HuH-7 (cell line): ENCODE measurements at places on chromosomes 12 and 14.

- no peak for DNase-seq
Measured at GRCh38 chr12:52209321-52209720, 17.5 kb upstream of the KRT80 start.

DNA sequence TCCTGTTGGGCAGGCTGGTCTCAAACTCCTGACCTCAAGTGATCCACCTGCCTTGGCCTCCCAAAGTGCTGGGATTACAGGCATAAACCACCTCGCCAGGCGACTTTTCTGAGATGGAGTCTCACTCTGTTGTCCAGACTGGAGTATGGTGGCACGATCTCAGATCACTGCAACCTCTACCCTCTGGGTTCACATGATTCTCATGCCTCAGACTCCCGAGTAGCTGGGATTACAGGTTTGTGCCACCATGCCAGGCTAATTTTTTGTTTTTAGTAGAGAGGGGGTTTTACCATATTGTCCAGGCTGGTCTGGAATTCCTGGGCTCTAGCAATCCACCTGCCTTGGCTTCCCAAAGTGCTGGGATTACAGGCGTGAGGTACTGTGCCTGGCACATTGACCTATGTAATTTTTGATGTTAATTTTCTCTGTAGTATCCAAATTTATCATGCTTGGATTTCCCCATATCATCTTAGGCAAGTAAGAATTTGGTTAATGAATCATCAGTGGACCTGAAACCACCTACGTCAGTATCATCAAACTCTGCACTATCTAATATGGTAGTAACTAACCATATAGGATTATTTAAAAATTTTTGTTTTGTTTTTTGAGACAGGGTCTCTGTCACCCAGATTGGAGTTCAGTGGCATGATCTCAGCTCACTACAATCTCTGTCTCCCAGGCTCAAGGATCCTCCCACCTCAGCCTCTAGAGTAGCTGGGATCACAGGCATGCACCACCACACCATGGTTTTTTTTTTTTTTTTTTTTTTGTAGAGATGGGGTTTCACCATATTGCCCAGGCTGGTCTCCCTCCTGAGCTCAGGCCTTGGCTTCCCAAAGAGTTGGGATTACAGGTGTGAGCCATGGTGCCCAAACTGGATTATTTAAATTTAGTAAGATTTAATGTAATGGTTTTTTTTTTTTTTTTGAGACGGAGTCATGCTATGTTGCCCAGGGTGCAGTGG lies 11.9 kb upstream of the ATP5F1B start:
- DNase-seq = no peak

GRCh38 chr12:64912516-64913255 lies 88.2 kb downstream of the TBC1D30 start:
- no peak for DNase-seq

DNA sequence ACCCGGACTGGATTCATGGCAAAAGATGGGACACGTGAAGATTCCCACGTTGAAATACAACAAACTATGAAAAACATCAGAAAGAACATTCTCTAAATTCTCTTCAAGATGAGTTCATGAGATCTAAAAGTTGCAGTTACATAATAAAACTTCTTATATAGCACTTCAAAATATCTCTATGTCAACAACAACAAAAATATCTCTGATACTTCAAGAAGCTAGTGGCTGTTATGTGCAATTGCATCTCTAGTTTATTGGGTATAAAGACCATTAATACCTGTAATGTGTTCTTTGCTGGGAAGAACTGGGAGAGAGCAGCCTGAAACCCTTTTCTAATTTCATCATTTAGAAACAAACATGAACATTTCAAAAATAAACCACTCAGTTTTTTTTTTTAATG lies 69.2 kb upstream of the RGS6 start:
- no peak for DNase-seq

DNA sequence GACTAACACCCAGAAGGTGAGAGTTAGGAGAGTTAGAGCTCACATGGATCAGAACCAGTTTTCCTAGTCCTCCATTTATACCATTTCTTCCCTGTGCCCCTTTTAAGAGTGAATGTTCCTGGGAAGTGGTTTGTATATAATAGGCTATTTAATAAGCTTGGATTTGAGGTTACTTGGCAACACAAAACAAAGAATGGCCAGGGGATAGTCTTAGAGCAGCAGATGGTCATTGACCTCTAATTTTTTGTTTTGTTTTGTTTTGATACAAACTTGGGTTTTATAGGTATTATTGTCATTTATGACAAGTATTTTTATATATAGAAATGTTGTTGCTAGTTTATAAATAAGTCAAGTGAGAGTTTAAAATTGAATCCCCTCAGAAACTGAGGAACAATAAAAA lies 35.8 kb downstream of the VEZT start:
- no peak for DNase-seq

DNA sequence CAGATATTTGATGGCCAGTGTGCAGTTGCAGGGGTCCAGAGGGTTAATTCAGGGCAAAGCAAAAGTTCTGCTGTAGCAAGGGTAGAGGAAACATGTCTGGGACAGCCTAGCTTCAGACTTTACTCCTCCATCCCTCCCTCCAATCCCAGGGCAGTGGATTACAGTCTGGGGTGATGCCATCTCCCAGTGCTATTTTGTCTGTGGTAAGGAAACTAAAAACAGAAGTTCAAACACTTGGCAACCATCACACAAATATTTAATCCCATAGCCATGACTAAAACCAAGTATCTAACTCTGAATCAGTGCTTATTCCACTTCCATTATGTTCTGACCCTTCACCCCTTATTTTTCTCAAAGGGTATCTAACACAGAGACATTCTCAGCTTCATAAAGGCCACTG lies 61.8 kb downstream of the PIK3C2G start:
- DNase-seq = no peak

DNA sequence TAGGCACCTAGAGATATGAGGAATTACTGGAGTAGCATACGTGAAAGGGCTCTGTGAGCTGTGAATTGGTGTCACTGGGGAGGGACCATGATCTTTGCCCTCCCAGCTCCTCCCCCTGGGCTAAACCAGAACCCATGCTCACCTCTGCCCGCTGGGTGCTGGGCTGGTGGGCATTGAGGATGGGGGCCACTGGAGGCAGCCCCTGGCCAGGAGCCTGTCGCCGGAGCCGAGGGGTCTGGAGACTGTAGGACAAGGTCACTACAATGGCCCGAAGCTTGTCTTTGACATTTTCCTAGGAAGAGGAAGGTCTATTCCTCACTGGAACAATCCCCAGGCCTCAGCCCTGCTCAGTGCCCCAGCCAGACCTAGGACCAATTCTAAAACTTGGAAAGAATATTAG lies 11.6 kb downstream of the ITGA7 start:
- no peak for DNase-seq

DNA sequence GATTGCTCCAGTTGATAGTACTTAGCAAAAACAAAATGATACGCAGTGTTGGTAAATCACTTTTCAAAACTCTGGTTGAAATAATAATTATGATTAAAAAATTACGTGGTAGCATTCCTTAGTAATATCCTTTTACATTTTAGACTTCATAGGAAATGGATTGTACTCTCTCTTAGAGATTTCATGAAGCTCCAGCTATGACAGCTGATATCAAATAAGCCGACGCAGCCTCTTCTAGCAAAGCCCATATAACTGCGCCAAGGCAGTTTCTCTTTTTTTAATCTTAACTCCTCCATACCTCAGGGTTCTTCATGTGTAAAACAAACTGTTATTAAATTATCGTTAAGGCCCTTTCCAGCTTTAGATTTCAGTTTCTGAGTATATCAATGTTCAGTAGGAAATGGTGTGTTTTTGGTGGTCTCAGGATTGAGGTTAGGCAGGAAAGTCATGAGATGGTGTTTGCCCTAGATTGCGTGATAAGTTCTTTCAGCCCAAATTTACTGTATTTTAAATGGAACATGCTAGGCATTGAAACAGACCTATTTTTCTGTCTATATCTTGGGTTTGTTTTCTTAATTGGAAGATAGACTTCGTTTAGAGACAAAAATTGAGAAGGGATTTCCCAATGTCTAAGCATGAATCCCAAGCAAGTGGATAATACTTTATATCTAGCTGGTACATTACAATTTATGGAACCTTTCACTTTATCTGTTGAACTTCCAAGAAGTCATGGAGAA lies 902 bp upstream of the CFL2 start:
- no peak for DNase-seq

DNA sequence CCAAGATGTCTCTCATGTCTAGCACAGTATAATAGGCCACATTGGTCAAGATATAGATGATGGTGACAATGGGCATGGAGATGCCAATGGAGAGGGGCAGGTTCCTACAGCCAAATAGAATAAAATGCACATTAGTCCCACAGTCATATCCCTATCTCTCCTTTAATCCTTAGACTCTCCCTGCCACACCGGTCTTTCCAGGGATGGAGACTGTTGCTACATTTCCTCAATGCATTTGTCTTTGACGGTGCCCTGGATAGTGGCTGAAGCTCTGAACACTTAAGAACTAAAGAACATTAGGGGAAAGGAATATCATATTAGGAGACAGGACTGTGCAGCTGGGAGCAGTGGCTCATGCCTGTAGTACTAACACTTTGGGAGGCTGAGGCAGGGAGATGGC lies 9.7 kb downstream of the OXA1L start:
- no peak for DNase-seq

DNA sequence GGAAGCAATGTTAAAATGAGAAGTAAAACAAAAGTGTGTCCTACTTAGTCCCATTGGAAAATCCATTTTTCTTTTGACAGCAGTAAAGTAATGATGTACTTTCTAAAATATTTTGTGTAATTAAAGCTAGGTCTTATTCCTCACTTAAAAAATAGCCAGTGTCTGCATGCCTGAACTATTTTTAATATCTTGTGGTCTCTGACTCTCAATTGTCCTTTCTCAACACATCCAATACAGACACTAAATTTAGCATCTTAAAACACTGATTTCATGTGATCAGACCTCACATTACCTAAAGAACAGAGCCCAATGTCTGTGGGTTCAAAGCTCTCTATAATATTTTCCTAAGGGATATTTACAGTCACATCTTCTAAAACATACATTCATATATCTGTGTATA lies 108.0 kb downstream of the DERA start:
- DNase-seq = no peak

DNA sequence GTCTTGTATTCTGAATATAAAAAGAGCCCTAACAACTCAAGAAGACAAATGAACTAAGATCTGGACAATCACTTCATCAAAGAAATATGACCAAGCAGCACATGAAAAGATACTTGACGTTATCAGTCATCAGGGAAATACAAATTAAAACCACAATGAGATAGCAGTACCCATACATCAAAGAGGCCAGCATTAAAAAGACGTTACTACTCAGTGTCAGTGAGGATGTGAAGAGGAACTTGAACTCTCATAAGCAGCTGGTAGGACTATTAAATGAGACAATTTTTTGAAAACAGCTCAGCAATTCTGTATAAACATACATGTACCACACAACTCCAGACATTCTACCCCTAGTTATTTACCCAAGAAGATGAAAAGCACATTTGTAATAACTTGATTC lies 55.9 kb downstream of the FERMT2 start:
- DNase-seq = no peak

DNA sequence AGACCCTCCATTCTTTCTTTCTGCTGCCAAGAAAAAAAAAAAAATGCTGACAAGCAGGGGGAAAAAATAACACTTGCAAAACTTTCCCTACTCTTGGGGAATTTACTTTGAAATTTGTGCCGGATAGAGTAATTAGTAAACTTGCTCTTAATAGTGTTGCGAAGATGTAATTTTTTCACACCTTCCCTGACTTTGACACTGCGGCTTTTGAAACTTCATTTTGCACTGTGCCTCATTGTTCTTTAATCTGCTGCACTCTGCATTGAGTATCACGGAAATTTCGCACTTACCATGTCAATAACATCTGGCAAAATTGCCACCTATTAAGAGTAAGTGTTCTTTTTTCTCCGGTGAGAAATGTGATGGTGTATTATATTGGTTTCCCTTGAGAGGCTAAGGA lies 596.1 kb downstream of the VRK1 start:
- no peak for DNase-seq

DNA sequence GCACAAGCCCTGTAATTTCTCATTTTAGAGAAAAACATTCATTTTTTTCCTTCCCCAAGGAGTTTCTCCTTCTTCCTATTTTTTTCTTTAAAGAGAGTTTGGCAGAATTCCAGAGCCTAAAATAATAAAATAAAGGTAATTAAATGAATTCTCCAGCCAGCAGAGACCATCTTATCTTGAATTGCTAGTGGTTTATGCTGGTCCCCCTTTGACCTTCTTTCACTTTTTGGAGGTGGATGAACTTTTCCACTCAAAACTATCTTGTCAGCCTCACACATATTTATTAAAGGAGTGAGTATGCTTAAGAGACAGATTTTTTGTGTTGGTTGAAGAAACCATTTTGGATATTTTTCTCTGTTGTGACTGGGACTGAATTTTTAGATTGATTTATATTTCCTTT lies 47.6 kb downstream of the ADIPOR2 start:
- DNase-seq = no peak

DNA sequence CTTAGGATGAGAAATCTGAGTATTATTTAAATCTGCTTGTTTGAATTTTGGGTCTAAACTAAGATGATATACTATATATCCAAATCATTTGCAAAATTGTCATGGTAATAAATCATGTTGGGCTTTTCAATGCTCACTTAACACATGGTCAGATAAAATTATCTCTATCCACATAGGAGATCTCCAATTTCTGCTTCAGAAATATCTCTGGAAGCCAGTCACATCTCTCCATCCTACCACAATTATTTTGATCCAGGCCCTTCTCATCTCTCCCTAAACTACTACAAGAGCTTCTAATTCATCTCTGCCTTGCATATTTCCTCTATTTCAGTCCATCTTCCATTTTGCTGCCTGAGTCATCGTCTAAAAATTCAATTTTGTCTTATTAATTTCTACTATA lies 3.8 kb downstream of the DCN start:
- DNase-seq = no peak
